Left cardiac atrium (tissue), 4 donors: ENCODE measurements at places on chromosomes 5 and 9. TPM values are rescaled to one million over a fixed set of nuclear protein-coding genes. Genes with fewer than 3 reads are reported as not detected.

GRCh38 chr5:175728885-175729828 lies 71.3 kb downstream of the HRH2 start:
- DNase-seq = no peak

- DNase-seq = no peak
Observed at GRCh38 chr5:116046261-116046660, 14.0 kb downstream of the ARL14EPL start.

Gene FBXL7
- 19.8 TPM for total RNA-seq

Gene PTGDS
- total RNA-seq = 3,329 TPM

Gene C6
- 175 TPM for total RNA-seq
